ENCODE measurements at places on chromosomes 1 and 21.

GRCh38 chr1:246569248-246570238 is 3.3 kb downstream of the CNST start:
- DNase-seq, result peak; percentile 54

- peak; percentile 57 for DNase-seq
Measured at GRCh38 chr1:13749543-13750341, 49.8 kb downstream of the PRDM2 start.

DNA sequence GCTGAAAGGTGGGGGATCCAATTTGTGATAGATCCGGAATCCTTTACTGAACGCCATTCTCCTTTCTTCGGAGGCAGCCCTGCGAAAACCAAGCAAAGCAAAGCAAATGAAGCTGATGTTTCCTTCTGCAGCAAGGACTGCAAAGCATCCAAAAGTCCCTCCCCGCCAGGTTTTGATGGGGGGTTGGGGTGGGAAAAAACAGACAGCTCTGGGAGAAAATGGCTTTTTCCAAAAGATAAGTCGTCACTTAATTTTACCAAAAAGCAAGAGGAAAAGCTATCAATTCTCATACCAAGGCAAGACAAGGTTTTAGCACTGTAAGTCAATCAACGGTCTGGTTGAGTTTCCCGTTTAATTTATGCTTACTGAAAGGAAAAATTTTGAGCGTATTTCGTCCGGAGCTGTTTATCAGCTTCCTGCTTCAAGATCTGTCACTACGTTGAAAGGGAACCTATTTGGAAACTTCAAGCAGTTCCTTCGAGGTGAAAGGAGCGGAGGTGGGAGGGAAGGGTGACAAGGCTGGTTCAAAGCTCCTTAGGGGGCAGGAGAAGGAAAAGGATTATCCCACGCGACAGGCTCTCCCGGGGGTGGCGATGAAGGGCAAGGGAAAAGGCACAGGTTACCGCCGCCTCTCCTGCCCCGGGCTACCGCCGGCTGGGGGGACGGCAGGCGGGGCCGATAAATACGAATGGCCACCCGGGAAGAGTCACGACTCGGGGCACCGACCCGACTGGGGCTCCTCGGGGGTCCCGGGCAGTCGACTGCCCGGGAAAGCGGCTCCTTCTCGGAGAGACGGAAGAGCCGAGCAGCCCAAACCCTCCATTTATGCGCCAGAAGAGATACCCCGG is 750 bp downstream of the SYNJ1 start:
- DNase-seq, result peak; percentile 47

- DNase-seq, result no peak
Measured at GRCh38 chr1:29504709-29505410, 268.5 kb downstream of the PTPRU start.

DNA sequence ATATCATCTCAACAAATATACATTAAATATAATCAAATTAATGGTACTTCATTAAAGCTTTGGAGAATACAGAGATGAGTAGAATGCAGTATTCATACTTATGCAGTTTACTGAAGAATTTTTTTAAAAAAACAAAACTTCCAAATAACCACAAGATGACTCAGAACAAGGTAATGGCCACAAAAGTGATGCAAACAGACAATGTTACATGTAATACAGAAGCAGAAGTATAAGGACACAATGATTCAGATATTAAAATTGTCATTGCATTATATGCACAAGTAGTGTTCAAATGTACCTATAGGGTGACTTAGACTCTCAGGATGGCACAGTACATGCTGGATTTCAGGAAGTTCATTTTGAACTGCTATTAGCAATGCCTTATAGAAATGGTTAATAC is 227.2 kb upstream of the ST6GALNAC5 start:
- DNase-seq, result peak; percentile 20

GRCh38 chr1:238005116-238005515 is 114.4 kb upstream of the ZP4 start:
- DNase-seq, result no peak

- DNase-seq, result peak; percentile 79
Measured at GRCh38 chr21:37072274-37072987, 440 bp downstream of the PIGP start.

- DNase-seq, result no peak
Measured at GRCh38 chr1:150404465-150404864, 40.5 kb downstream of the RPRD2 start.

GRCh38 chr1:242764161-242764560 is 239.7 kb upstream of the PLD5 start:
- DNase-seq, result no peak

- no peak for DNase-seq
Measured at GRCh38 chr1:85936470-85936869, 220.1 kb downstream of the COL24A1 start.

DNA sequence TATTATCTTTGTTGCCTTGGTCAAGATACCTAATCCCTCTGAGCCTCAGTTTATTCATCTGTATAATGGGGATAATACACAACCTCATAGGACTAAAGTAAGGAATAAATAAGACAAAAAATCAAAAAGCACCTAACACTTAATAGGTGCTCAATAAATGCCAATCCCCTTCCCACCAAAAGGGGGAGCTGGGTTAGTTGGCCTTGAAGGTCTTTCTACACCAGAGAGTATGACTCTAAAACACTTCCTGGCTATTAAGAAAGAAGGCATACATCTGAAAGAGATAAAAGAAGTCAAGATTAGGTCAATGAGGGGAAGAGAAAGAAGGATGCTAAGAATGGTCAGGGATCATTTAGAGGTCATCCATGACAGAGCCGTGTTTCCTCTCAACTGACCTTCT is 11.1 kb downstream of the VSIG8 start:
- DNase-seq, result no peak

- DNase-seq, result peak; percentile 94
Measured at GRCh38 chr1:234608025-234608910, 1.7 kb downstream of the IRF2BP2 start.

Data from EL (cell line).